Stimulated activated naive CD8-positive, alpha-beta T cell treated with anti-CD3 and anti-CD28 coated beads, Interleukin-15, amount 100 ng/mL, for 72 hours (primary cell): ENCODE measurements at places on chromosomes 13 and 19.

DNA sequence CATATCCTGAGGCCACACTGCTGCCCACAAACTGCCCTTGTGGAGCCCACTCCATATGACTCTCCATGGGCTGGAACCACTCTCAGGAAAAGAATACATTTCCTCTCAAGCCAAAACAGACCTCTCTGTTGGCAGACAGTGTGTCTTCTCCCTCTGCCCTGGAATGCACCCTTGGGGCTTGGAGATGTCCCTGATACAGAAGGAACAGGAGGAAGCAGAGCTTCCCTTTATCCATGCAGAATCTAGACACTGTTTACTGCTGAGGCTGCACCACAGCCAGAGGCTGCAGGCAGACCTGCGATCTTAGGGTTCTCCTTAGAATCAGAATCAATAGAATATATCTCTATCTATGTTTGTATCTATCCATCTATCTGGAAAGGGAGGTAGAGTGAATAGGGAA, 26.8 kb upstream of the CYP4F8 start:
- no peak for DNase-seq

DNA sequence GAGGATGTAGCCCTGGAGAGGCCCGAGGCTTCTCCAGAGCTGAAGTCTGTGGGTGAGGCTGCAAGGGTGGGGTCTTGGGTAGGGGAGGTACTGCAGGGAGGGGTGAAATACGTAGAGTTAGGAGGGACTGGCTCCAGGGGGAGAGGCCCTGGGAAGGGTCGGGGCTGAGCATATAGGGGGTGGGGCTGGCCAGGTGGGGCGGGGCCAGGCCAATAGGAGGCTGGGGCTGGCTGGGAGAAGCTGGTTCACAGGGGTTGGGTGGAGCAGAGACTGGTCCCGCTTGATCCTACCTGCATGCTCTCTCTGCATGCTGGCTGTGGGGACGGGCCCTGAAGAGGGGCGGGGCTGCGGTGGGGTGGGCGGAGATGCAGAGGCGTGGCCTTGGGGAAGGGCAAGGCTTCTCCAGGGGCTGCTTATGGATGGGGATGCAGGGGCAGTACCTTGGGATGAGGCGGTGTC, 51.9 kb downstream of the CELF5 start:
- peak; percentile 55 for DNase-seq

GRCh38 chr19:21765151-21765550, 2.2 kb downstream of the ZNF100 start:
- peak; percentile 41 for DNase-seq

DNA sequence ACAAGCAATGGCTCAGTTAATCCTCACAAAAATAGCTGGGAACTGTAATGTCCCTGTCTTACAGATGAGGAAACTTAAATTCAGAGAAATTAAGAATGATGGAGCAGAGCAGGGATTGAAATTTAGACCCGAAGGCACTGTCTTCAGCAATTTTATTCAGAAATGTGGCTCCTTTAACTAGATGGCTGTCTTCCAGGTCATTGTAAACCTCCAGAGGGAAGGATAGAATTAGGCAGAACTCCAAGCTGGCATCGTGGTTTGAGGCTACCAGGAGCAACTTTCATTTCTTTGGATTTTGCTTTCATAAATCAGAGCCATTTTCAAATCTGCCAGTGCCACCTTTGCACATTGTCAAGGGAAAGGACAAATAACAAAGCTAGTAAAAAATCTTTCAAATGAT, 339.0 kb downstream of the DCT start:
- DNase-seq: no peak

DNA sequence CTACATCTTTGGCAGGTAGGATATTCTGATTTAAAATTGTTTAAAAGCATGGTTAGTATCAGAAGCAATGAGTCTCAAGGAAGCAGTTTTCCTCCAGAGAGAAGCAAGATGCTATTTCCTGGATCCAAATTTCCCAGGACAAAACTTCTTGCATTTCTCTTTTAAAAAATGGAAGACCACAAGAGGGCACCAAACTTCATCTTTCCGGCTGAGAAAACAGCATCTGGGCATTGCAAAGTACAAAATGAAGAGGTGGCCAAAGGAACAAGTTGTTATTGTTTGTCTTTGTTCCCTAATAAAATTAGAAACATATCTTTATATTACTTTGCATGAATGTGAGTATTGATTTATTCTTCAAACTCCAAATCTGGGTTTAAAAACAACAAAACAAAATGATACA, 60.0 kb upstream of the LRCH1 start:
- DNase-seq: no peak

DNA sequence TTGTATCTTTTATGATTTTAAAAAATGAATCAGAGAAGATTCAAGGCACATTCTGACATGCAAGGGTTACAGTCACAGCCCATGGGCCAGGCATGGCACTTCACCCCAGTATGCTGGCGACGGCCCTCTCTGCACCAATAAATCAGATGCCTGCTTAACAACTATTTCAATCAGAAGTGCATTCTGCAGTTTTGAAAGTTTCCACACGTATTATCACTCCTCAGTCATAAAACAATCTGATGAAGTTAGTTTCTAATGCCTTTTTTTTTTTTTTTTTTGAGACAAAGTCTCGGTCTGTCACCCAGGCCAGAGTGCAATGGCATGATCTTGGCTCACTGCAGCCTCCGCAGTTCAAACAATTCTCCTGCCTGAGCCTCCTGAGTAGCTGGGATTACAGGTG, 28.3 kb upstream of the FFAR2 start:
- no peak for DNase-seq

- DNase-seq: no peak
Measured at GRCh38 chr19:3034406-3034655, 5.3 kb upstream of the TLE2 start.

DNA sequence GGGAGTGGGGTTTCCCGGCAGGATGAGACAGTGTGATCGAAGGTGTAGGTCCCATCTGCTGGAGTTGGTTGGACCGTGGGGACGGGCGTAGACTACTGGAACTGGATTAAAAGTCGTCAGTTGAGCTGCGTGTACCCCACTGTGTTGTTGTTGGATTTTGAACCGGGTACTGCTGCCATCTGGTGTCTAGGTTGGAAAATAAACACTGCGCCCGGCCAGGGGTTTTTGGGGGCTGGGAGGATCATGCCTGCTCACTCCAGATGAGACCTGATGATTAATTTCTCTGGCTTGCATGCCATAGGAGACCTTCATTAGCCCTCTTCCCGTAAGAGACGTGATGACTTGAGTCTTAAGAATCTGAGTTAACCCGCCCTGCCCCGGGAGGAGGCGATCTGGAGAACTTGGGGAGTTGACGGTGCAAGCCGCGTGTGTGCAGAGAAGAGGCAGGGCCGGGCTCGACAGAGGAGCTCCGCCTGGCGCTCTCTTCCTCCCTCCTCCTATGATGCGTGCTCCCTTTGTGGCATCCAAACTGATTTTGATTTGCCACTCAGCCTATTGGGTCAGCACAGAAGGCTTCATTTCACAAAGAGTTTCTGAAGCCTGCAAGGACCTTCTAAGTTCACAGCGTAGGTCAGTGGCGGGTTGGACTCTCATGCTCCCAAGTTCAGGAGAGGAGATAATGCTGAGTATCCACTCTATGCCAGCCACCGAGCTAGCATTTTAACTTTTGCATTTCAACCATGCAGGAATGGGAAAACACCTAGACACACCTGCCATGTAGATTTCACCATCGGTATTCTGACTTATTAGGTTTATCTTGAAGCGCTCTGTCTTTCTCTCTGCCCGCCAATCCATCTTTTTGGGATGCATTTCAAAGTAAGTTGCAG, 2.7 kb downstream of the UHRF1 start:
- peak; percentile 82 for DNase-seq

- no peak for DNase-seq
Measured at GRCh38 chr13:98147521-98147920, 4.6 kb downstream of the FARP1 start.

GRCh38 chr19:1699998-1700732, 47.8 kb upstream of the TCF3 start:
- no peak for DNase-seq

GRCh38 chr13:90534617-90535370, 812.7 kb upstream of the MIR17HG start:
- DNase-seq: no peak

- no peak for DNase-seq
Measured at GRCh38 chr13:97496511-97496910, 62.5 kb downstream of the RAP2A start.

- DNase-seq: no peak
Measured at GRCh38 chr13:74452881-74453280, 318.7 kb upstream of the KLF12 start.

GRCh38 chr19:33288666-33289065, 13.7 kb downstream of the CEBPA start:
- DNase-seq: no peak
